Right atrium auricular region (tissue), 2 donors: ENCODE measurements at places on chromosomes 11 and 22. TPM values are rescaled to one million over a fixed set of nuclear protein-coding genes. Genes with fewer than 3 reads are reported as not detected.

The CNTN5 gene
- total RNA-seq: not detected

The PRRG4 gene
- 1.4 TPM for total RNA-seq

DNA sequence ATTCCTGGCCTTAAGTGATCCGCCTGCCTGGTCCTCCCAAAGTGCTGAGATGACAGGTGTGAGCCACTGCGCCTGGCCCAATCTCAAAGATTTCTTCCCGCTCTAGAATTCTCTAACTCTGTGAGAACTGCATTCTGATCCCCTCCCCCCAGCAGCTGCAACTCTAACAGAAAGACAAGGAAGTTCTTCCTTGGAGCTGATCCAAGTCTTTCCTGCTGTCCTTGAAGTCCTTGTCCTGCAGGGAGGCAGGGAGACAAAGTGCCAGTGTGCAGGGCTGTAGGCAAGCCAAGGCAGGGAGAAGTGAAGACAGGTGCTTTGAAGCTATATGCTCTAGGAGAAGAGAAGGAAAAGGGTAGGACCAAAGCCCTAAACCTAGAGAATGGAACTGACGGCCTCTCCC lies 9.5 kb upstream of the GGA1 start:
- DNase-seq: no peak

DNA sequence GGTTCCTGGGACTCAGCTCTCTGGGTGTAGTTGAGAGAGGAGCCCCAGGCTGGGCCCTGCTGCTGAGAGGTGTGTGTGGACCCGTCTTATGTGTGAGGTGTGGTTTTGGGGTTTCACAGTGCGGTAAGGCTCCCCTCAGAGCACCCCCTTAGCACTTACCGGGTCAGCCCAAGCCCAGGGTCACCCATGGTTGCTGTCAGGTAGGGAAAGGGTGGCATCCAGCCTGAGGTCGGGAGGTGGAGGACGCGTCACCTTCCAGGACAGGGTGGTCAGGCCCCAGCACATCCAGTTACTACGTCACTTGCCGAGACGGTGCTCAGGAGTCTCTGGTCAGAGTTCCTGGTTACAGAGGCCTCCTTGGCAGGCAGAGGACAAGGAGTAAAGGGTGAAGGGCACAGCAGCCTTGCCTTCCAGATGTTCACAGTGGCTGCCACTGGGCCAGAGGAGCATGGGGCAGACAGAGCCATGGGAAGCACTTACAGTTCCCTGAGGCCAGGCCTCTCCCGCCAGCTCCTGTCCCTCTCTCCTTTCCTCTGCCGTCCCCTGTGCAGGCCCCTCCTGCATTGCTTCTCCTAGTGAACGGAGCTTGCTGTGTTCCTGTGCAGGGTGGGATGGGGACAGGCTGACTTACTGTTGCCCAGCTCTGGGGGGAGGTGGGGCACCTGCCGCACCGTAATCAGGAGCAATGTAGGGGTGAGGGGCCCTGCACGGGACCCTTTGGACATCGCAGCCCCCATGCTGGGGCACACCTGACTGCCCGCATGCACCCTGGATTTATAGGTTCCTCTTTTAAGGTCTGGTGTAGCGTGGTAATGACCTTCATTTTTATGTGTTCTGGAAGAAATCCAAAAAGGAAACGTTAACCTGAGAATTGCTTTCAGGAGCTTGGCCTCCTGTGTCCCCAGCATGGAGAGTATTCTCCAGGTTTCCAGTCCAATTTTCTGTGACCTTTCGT lies 285.9 kb downstream of the TBC1D22A start:
- no peak for DNase-seq

DNA sequence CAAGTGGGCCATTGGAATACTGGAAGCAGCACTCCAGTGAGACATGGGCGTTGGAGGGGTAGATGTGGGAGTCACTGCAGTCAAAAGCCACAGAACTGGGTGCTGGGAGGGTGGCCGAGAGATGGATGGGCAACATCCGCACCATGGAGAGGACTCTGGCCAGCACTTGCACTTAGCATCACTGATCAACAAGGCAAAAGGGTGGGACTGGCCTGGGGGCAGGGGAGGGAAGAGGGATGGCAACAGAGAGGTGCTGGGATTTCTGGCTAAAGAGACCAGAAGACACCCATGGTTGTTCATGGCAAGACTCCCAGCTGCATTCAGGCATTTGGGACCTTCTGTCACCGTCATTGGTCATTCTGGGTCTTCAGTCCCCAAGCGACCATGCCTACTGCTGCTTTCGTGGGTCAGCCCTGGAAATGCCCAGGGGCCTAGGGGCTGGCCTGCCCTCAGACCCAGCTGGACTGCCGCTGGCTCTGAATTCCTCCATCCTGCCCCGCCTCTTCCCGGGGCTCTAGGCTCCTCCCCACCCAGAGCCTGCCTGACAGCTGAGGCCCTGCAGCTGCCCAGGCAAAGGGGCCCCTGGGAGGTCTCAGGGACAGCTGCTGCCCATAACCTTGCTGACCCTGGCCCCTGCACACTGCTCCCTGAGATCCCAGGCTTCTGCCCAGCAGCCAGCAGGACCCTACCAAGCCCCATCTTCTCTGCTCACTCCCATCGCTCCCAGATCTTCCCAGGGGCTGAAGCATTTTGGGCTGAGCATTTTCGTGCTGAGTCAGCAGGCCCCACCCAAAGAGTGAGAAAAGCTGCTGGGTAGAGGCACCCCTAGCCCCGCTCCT lies 13.0 kb upstream of the CDC42EP2 start:
- no peak for DNase-seq

The GNAZ gene
- total RNA-seq: 1.9 TPM

GRCh38 chr11:87013912-87014825 lies 23.6 kb upstream of the TMEM135 start:
- no peak for DNase-seq

DNA sequence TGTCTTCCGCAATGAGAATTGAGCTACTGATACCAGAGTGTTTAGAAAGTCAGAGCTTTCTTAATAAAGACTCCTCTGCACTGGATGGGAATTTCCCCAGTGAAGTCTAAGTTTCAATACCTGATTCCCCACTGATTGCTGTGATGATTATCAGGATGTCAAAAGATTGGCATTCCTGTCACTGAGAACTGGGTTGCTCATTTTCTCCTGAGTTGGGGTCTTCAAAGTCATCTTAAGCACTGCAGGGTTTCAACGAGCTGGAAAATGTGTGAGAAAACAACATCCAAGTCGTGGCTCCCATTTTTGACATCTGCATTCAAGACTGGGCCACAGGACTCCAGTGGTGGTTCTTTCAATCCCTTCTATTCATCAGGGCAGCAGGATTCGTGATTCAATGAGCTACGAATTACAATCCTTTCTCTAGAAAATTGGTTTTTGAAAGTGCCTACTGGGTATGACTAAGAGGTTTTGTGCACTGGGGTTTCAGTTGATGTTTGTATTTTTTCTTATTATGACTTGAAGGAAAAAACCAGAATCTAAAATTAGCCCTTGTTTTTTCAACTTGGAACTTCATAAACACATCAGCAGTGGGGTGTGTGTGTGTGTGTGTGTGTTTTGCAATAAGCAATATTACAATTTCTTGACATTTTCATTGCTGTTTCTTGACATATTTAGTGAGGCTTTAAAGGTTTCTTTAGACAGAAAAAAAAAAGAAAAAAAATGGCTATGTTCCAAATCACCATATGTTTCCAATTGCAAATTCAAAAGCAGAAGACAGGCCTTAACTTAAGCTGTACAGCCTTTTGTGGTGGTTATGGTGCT lies 233.0 kb downstream of the FAM76B start:
- no peak for DNase-seq

GRCh38 chr22:19848298-19849224 lies 6.1 kb downstream of the GNB1L start:
- peak; percentile 44 for DNase-seq

GRCh38 chr11:113243696-113244095 lies 70.7 kb upstream of the TTC12 start:
- DNase-seq: no peak

The FOLH1 gene
- total RNA-seq: not detected

GRCh38 chr11:109133159-109133558 lies 288.8 kb upstream of the C11orf87 start:
- DNase-seq: no peak

DNA sequence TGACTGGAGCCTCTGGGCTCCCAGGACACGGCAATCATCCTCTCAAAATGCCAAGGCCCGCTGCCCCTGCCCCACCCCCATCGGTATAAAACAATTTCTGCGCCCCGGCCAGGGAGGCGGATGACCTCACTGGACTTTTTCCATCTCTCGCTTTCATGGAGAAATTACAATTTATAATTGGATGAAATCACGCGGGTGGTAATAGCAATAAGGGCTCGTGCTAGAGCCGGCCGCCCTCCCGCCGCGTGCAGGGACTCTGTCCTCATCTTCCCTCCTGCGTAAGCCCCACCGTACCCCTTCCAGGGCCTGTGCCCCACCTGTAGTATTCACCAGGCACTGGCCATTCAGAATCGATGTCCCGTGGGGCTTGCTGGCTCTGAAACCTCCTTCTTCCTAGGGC lies 64.5 kb downstream of the MACROD1 start:
- DNase-seq: no peak

The OR56A1 gene
- not detected for total RNA-seq

The DNAL4 gene
- 12.3 TPM for total RNA-seq

- no peak for DNase-seq
These were observed 204.6 kb downstream of the DBX1 start for GRCh38 chr11:19955660-19956059.

DNA sequence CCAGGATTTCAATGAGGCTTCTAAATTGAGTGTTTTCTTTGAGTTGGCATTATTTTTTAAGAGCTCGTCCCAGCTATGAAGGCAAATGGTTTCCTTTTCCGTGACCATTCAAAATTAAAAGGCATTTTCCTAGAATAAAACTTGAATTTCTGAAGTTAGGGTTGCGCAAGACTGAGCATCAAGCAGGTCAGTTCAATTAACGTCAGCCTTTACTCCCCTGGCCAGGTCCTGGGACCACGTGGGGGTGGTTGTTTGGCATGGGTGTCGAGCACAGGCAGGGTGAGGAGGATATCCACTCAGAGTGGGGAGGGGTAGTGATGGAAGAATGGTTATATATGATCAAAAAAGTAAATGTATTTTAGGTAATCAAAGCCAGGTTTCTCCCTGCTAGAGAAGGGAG lies 43.4 kb upstream of the TSKU start:
- no peak for DNase-seq

- no peak for DNase-seq
These were observed 61.1 kb upstream of the CD44 start for GRCh38 chr11:35077709-35078469.

DNA sequence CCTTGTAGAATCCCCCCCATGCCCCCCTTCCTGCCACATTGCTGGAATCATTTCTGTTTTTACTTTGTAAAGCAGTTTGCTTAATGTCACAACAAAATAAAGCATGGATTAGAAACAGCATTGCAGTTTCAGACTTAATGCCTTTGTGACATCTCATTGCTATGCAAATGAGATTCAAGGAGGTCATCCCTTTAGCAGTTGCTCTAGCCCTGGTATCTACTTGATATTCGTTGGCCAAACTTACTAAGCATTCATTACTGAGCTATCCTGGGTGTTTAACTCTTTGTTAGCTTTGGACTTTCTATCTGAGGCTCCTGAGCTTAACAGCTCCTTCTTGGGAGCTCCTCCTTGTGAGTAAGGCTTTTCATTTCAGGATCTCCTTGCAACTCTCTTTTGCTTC lies 16.3 kb downstream of the FAT3 start:
- DNase-seq: no peak

DNA sequence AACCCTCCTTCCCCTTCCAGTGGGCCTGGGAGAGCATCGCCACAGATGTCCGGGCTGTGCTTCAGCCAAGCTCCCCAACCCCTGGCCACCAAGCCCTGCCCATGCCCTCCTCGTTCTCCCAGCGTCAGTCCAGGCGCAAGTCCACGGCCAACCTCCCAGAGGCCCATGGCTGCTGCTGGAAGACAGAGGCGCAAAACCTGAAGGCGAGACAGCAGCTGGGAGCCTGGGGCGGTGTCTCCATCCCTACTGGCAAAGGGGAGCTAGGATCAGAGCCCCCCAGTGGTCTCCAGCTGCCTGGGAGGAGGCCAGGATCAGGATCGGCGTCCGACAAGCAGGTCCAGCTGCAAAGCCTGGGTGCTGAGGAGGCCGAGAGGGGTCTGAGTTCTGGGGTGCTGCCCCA lies 1.9 kb downstream of the TSGA10IP start:
- no peak for DNase-seq
